ENCODE measurements at places on chromosomes 2 and 18.

DNA sequence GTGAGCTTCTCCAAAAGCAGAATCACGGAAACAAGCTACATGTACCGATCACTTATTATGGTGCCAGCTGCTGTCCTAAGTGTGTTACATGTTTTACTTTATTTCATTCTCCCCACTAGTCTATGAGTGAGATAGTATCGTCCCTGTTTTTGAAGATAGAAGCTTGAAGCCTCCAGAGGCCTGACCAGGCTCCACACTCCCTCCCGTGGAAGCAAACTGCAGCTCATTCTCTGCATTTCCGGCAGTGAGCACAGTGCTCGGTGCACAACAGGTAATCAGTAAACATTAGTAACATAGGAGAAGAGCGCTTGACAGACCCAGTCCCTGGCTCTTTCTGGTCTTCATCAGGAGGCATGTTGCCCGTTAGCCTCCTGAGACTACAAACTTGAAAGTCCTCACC, 72.9 kb downstream of the ZBTB7C start:
- peak; percentile 10 for DNase-seq

DNA sequence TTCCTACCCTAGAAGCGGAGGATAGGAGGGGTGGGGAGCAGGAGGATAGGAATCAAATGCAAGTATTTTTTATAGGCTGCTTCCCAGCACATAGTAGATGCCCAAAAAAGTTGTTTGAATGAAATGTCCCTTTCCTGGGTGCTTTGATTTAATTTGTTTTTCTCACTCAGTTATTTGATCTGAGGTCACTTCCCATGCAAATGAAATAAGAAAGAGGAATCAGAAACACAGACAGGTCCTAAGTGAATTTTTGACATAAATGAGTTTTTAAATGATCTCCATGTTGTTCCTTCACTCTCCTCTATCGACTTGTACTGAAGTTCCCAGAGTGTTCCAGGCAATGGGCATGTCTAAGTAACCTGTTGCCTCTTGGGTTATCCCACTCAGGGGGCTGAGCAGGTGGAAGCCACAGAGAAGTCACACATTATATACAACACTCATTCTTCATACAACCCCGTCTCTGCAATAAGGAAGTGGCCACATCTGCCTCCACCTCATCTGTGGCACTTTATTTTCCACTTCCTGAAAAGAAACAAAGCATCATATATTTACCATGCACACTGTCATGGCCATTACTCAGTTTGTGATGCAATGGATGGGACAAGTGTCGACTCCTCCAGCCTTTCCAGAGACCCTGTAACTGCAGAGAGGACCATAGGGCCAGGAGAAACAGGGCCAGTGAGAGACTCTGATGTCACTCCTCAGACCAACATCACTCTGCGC, 81.9 kb upstream of the ZNF397 start:
- no peak for DNase-seq

- DNase-seq = no peak
These were observed 21.9 kb upstream of the RNF149 start for GRCh38 chr2:101330253-101330933.

GRCh38 chr2:205670292-205670691, 12.0 kb upstream of the NRP2 start:
- no peak for DNase-seq

DNA sequence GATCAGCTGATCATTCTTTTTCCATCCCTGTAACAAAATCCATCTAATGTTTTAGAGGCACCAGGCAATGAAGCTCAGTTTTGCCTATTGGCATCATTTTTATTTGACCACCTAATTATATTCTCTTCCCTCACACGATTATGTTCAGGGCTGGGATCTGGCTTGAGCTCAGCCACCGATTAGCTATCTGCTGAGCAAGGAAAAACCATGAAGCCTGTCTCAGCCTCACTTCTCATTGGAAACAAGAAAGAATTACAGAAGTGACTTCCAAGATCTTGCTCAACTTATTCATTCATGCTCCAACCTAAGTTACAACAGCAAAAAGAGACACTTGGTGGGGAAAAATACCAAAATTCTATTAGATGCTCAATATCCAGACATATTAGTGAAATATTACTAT, 139.0 kb upstream of the SH3BP4 start:
- DNase-seq = no peak

GRCh38 chr2:102116630-102117471, 25.7 kb upstream of the IL1R1 start:
- DNase-seq = peak; percentile 56

DNA sequence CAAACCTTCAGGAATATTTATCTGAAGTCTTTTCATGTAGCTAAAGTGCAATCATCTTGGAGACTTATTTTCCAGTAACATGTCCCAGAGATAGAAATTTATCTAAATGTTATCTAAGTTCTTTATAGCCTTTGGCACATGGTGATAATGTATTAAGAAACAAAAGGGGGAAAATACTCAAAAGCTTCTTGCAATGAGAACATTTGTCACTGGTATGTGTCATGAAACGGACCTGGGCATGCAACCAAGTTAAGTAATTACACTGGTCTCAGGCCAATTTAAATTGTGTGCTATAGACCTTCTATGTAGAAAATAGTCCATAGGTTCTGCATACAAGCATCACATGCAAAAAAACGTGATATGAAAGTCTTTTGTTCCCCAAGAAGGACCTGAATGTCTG, 136.2 kb downstream of the SLC8A1 start:
- DNase-seq = peak; percentile 15

DNA sequence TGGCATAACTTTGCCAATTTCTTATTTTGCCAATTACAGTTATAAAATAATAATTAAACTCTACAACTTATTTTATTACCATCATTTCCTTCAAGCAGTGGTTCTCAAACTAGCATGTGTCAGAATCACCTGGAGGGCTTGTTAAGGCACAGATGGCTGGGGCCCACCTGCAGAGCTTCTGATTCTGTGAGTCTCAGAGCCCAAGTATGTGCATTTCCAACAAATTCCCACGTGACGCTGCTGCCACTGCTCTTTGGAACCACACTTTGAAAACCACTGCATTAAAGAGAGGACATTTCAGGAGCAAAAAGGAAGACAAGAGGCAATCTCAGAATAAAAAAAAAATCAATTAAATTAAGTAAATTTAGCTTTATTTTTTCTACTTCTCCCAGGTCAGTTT, 94.0 kb upstream of the HNRNPA3 start:
- DNase-seq = no peak

DNA sequence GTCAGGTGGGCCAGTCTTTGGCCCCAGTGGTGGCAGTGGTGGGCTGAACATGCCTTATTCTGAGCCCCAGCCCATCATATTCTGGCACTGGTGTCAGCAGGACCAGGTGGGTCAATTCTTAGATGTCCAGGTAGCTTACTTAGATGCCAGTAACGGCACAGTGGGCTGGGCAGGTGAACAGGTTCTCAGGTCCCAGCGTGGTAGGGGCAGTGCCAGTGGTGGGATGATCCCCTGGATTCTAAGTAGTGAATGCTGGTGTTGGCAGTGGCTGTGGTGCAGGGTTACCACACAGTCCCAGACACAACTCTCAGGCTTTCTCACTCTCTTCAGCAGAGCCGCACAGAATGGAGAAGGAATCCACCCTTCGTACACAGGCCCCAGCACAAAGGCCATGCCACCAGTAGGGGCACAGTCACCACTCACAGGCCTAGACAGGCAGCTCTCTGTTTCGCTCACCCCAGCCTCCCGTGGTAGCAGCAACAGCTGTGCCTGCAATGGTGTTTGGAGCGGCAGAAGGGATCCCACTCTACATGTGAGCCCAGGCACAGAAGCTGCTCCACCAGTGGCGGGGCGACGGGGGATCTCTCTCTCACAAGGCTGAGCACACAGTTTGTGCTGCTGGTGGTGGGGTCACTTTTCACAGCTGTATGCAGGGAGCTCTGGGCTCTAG, 97.3 kb downstream of the ANKRD12 start:
- DNase-seq = no peak

DNA sequence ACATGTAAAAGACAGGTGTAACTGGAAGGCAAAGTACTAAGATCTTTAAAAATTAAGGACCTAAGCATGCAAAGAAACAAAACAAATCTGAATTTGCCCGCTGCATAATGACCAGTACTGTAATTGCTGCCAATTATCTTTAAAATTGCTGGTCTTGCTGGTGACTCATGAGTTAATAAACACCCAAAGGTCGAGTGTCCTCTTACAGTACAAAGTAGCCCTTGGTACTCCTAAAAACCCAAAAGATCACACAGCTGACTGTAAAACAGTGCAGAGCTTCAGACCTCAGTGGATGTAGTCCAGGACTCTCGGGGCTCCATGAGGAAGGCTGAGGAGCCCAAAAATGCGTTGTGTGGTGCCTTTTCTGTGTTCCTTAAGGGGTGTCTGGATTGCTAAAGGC, 308.7 kb downstream of the CNTNAP5 start:
- no peak for DNase-seq

GRCh38 chr18:24086082-24086481, 52.8 kb upstream of the CABYR start:
- DNase-seq = no peak

GRCh38 chr2:233418761-233419546, 64.7 kb downstream of the DGKD start:
- DNase-seq = peak; percentile 55

GRCh38 chr18:48541026-48541746, 2.4 kb downstream of the CTIF start:
- peak; percentile 81 for DNase-seq
